Calu3 (cell line): ENCODE measurements at places on chromosomes 12 and 14.

- DNase-seq, result peak; percentile 72
Measured at GRCh38 chr12:79373896-79374499, 316.8 kb downstream of the PAWR start.

DNA sequence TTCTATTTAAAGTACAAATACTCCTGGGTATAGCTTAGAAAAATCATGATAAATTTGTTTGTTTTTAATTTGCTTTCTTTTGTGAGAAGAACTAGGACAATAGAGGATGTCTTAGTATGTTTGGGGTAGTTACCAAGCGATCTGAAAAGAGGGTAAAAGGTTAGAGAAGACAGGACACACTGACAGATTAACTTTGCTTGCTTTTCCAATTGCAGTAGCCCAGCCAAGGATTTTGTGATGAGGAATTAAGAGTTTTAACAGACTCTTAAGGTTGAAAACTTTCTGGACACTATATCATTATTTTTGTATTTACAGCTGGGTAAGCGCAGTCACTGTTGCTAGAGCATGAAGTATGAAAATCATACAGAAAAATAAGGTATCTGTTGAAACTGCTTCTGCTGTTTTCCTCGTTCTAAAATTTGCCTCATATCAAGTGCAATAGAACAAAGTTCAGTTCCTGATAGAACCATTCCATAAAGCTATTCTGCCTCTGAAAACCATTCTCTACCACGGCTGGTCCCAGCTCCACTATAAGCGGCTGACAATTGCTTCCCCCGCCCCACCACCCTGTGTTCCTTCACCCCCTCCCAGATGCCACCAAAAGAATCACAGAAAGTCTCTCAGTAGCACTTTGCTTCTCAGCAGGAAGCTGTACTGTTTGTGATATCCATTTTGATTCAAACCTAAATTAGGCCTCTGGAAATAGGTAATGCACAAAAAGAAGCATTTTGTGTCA lies 413.4 kb downstream of the BCAT1 start:
- DNase-seq, result no peak

GRCh38 chr12:4194668-4195067 lies 78.9 kb upstream of the CCND2 start:
- no peak for DNase-seq

- peak; percentile 91 for DNase-seq
Measured at GRCh38 chr12:26271889-26272492, 76.6 kb downstream of the SSPN start.

DNA sequence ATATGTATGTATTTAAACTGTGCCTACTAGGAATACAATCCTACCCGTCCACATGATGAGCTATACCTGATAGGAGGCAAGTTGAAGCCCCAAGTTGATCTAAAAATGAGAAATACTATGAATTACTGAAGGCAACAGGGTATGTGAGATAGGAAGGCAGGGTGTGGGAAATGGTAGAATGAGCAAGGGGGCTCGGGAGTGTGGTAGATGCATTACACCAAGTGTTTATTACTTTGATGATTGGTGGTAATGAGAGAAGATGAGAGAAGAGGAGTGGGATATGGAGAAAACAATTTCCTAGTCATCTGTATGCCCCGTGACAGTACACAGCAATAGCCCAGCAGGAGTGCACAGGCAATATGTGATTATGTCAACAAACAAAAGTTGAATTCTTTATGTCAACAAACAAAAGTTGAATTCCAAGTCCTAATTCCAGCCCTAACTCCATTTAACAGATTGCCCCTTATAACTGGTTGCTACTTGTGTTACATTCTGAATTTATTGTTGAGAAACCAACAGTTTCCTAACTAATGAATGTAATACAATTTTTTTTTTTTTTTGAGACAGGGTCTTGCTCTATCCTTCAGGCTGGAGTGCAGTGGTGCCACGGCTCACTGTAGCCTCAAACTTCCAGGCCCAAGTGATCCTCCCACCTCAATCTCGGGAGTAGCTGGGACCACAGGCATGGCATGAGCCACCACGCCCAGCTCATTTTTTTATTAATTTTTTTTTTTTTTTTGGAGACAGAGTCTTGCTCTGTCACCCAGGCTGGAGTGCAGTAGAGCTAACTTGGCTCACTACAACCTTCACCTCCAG lies 2.5 kb downstream of the LPCAT3 start:
- no peak for DNase-seq

- no peak for DNase-seq
Measured at GRCh38 chr14:33019346-33019745, 80.7 kb downstream of the NPAS3 start.
